ENCODE measurements at places on chromosomes 4 and X.

DNA sequence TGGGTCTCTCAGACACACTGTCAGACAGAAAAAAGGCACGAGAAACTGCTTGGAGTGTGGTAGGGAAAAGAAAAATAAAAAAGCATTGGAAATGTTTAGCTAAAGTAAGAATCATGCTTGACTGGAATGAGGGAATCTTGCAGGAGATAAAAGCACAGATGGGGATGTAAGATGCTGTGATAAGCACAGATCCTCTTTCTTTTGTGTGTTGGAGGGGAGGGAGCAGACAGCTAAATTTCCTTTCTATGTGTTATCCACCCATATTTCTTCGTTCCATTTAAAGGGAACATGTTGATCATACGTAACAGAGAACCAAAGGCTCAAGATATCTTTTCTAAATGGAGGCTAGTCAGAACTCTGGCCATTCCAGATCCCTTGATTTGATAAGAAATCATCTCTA lies 614.0 kb upstream of the LCORL start:
- DNase-seq: no peak

- DNase-seq: no peak
Measured at GRCh38 chr4:137156054-137156453, 376.2 kb downstream of the PCDH18 start.

- DNase-seq: no peak
Measured at GRCh38 chrX:13828392-13828791, 11.5 kb upstream of the GPM6B start.

- peak; percentile 42 for DNase-seq
Measured at GRCh38 chr4:72112514-72113156, 80.8 kb downstream of the NPFFR2 start.

GRCh38 chr4:10007793-10008608 lies 13.3 kb downstream of the SLC2A9 start:
- no peak for DNase-seq

GRCh38 chr4:25905371-25905770 lies 8.6 kb upstream of the SMIM20 start:
- DNase-seq: no peak

- no peak for DNase-seq
Measured at GRCh38 chr4:76823495-76823894, 74.4 kb downstream of the SOWAHB start.

GRCh38 chr4:153154007-153154975 lies 50.0 kb upstream of the TRIM2 start:
- no peak for DNase-seq

GRCh38 chrX:130555757-130556156 lies 154.0 kb downstream of the RBMX2 start:
- DNase-seq: no peak

- peak; percentile 76 for DNase-seq
Measured at GRCh38 chrX:53317365-53318069, 36.1 kb upstream of the IQSEC2 start.

DNA sequence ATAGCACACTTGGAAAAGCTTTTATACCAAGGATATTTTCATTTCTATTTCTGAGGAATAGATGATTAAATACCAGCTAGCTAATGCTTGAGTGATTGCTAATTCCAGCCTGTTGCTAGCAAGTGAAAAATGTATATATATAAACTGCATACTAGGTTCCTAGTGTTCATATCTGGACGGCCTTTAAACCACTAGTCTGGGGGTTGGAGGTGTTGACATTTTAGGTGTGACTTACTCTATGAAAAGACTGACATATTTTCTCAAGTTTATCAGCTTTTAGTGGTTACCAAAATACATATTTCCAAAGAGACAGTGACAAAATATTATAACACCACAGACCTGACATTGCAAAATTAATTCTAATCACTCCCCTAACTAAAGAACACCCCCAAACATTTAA lies 44.7 kb downstream of the MTMR8 start:
- DNase-seq: no peak

DNA sequence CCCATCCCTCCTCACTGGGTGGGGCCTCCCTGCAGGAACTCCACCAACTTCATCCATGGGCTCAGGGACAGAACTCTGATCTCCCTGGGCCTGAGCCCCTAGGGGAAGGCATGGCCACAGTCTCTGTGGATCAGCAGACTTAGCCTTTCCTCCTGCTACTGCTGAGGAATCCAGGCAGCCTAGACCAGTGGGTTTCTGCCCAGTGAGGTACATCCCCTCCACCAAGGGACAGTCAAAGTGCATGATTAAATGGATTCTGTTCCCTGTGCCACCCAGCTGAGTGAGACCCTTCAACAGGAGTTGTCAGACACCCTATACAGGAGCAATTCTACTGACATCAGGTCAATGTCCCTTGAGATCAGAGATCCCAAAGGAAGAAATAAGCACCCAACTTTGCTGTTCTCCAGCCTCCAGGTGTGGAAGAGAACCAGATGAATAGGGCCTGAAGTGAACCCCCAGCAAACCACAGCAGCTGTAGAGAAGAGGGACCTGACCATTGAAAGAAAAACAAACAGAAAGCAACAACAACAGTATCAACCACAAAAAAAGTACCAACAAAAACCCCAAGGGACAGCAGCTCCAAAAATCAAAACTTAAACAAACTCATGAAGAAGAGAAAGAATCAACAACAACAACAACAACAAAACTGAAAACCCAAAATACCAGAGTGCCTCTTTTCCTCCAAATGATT lies 84.8 kb downstream of the CHIC1 start:
- no peak for DNase-seq

DNA sequence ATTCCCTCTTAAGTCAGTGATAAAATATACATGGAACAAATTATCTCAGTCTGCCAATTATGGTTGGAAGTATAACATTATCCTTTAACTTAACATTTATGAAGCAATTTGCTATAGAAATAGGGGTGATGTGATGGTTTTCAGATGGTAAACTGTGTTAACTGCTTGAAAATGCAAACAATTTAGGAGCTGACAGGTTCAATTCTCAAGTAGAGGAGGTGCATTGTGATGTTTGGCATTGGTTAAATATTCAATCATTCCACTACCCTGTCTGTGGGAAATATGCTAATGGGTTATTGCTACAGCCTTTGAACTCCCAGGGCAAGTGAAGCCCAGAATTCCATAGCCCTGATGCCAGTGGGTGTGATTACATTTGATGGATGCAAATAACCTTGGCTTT lies 243.4 kb upstream of the GK2 start:
- no peak for DNase-seq

DNA sequence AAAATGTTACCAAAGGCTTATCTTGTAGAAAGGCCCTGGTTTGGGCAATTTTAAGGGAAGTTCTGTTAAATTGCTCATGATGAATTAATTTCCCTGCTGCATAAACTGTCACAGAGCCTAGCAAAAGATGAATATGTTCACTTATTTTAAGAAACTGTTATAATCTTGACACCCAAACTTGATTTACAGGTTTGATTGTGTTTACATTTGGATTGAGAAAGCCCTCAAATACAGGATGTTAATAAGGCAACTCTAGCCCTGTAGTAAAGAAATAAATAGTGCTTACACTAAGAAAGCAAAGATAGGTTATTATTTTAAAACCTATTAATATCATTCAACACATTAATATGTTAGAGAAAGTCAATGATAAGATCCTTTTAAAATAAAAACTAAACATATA lies 18.3 kb downstream of the GYG2 start:
- DNase-seq: no peak

DNA sequence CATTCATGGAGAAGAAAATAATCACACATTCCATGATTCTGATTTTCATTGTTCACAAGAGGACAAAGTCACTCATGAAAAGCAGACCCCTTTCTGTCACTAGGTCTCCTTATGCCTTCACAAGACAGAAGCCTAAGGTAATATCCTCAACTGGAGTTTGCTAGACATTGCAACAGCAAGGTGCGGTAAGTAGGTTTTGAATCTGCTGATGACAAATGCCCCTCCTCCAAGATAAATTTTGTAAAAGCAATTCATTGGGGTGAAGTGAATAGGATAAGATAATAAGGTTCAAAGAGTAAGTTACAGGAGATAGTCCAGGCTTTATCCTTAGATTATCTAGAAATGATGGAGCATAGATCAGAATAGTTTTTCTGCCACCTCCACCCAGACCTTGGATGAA lies 16.1 kb upstream of the CYP2U1 start:
- DNase-seq: no peak

DNA sequence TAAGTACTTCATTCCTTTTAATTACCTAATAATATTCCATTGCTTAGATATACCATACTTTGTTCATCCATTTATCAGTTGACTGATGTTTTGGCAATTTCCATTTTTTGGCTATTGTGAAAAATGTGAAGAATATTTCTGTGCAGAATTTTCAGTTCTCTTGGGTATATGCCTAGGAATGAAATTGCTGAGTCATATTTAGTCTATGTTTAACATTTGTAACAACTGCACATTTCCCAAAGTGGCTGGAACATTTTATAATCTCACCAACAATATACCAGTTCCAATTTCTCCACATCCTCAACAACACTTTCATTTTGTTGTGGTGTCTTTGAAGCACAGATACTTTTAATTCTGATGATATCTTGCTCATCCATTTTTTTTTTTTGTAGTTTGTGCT lies 215.5 kb downstream of the PDGFC start:
- DNase-seq: no peak

GRCh38 chr4:22635692-22636091 lies 57.0 kb upstream of the GBA3 start:
- no peak for DNase-seq

- DNase-seq: peak; percentile 46
Measured at GRCh38 chrX:154000051-154000450, 19.7 kb downstream of the IRAK1 start.

- peak; percentile 2 for DNase-seq
Measured at GRCh38 chr4:171676555-171677215, 136.5 kb upstream of the GALNTL6 start.

GRCh38 chr4:27429364-27429871 lies 568.8 kb downstream of the STIM2 start:
- DNase-seq: no peak

- DNase-seq: no peak
Measured at GRCh38 chr4:40918330-40918729, 168.6 kb downstream of the NSUN7 start.

Data from NB4 (cell line).